Heart left ventricle (tissue), 16 donors: ENCODE measurements at places on chromosomes 1 and 21. TPM values are rescaled to one million over a fixed set of nuclear protein-coding genes. Genes with fewer than 3 reads are reported as not detected.

NBPF20 gene
- 0.49 TPM for total RNA-seq

TDRD5 gene
- not detected for total RNA-seq

NOS1AP gene
- 6.2 TPM for total RNA-seq

ARTN gene
- 1.3 TPM for total RNA-seq

MRPS15 gene
- total RNA-seq, result 110 TPM

CAMK2N1 gene
- 7.3 TPM for total RNA-seq

ZFP69 gene
- total RNA-seq, result 2.0 TPM

TSSK3 gene
- total RNA-seq, result 1.7 TPM

LRRC40 gene
- 10.9 TPM for total RNA-seq

GREM2 gene
- not detected for total RNA-seq

CNR2 gene
- total RNA-seq, result 0.13 TPM

KRTAP15-1 gene
- total RNA-seq, result not detected

PRKAA2 gene
- total RNA-seq, result 105 TPM

MFSD2A gene
- 0.96 TPM for total RNA-seq

RNU1-1 gene
- 1,097 TPM for total RNA-seq

PIGR gene
- not detected for total RNA-seq
